SHP77 (cell line): ENCODE measurements at places on chromosomes 4 and X.

DNA sequence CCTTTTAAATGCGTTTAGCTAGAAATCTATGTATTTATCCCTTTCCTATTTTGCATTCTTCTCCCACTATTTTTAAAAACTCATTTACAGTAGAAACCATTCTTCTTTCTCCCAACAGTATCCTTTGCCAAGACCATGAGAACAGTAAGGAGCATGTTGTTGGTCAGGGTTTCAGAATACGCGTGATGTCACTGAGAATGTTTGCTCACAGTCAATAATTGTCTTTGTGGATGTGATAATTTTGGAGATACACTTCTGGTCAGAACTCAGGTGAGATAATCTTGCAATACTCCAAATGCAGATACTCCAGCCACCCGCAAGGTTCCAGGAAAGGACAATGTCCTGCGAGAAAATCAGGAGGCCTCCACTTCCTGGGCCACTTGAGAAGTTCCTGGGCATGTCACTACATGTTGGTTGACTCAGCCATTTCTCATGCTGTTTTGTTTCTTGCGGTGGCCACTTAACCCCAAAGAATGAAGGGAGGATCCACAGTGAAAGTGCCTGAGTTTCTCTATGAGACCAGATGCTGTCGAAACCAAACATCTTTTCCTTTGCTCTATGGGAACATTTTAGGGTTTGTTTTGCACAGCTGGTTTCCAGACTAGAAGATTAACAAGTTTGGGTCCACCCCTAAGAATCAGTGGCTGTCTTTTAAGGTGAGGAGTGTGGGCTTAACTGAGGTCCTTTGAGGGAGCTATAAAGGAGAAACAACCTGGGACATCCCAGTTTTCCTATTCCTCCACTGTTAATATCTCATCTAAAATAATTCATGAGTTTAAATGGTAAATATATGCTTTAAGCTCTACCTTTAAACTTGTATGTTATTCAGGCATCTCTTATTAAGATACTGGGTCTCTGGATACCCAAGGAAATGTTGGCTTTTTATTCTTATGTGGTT is 116.0 kb downstream of the SOWAHB start:
- peak; percentile 14 for DNase-seq

DNA sequence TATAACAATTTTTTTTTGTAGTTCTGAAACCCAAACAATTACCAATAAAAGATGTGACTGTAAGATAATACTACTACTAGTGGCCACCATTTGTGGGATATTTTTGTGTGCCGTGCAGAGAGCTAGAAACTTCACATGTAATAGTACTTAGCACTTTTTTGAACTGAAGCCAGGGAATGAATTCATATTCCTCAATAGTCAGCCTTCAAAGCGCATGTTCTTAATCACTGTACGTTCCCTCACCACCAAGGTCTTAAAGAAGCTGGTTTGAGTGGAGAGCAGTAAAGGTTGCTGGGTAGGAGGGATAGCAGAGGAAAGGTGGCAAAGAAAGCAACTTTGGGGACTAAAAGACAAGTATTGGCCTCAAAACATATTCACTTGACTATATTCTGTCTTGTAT is 9.6 kb upstream of the RUFY3 start:
- no peak for DNase-seq

GRCh38 chr4:165331823-165332222 is 4.4 kb downstream of the MSMO1 start:
- no peak for DNase-seq

- no peak for DNase-seq
Observed at GRCh38 chrX:154368630-154369448, 5.6 kb downstream of the FLNA start.

DNA sequence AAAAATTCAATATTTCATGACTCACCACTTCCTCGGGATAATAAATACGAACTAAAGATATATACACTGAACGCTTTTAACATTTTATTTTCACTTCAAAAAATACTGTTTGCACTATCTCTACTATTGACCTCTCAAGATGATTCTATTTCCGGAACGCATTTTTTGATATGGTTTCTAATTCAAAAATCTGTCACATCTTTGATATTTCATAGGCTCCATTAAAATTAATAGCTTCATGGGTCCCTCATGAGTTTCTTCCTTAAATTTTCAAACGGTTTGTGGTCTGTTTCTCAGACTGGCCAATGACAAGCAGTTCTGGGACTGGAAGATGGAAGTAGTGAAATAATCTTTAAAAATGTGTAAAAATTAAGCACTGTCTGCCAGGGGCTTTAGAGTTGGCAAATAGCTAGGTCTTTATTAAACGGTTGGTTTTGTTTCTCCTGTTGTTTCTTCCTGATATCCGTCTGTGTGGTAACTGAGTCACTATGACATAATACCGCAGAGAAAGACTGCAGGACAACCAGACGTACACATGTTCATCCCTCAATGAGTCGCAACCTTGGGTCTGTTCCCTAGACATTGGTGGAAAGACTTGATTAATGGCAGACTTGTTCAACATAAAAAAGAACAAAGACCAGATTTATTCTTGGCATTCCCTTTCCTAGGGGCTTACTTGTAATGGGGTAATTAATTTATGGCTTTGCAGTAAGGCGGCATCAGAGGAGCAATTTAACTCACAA is 133.8 kb downstream of the PALLD start:
- no peak for DNase-seq

DNA sequence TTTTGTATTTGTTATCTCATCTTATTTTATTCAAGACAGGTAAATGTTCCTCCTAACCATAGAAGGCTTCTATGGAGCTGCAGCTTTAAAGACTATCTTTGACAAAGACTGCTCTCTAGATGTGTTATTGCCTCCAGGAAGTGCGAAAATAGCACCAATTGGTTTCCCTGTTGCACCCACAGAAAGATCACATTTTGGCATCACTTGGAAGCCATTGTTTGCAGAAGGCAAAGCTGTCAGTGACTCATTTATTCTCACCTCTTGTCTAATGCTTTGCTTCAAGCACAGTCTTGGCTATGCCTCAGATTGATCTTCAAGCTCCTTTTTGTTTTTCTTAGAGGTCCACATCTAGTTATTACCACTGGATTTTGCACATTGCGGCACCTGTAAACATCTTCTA is 150.3 kb downstream of the PCDH7 start:
- no peak for DNase-seq

DNA sequence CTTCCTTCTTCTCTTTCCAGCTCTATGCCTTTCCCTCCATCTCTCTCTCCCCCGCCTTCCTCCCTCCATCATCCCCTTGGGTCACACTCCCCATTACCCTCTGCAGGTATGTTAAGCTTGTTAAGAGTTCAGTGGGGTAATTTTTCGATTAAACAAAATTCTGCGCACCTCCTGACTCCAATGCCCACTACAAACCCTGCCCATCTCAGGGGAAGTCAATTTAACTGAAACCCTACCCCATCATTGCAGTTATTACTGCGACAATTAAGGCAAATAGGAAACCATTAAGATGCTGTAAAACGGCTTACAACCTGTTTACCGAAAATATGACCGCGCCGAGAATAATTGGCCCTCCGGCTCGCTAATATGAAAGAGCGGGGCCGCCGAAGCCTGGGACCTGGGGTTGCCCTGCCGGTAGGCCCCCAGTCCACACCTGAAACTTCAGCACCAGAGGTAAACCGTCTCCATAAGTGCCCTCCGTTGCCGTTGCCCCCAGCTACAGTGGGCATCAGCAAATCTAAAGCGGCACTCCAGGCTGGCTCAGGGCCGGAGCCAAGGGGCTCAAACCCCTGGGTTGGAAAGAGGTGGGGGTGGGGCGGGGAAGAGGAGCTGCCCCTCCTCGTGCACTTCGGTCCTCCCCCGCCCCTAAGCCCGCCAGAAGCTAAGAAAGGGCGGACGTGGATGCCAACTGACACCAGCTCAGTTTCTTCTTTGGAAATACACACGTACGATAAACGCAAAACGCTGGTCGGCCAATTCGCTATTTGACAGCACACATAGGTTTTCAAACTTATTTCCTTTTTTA is 4.8 kb downstream of the ARX start:
- no peak for DNase-seq

DNA sequence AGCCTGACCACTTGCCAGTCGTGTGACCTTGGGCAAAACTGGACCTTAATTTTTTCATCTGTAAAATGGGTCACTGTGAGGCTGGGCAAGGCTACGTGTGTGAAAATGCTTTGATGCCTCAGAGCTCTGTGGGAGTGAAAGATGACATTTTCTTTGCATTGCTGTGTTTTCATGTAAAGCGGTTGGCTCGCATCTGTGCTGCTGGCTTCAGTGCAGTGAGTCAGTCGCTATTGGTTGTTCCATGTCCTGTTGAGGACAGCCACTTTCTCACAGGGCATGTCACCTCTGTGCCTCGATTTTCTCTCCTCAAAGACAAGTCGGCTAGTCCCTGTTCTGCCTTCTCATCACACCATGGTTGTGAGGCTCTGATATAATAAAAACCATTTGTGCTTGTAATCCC is 4.4 kb downstream of the MTMR1 start:
- DNase-seq = no peak

- no peak for DNase-seq
Observed at GRCh38 chr4:7381890-7382633, 52.7 kb downstream of the PSAPL1 start.

- DNase-seq = no peak
Observed at GRCh38 chr4:55157559-55158277, 32.3 kb upstream of the KDR start.

- no peak for DNase-seq
Observed at GRCh38 chrX:37578045-37578444, 6.6 kb downstream of the LANCL3 start.
